Foreskin keratinocyte (primary cell): ENCODE measurements at places on chromosomes 2 and 18.

- no peak for DNase-seq
Measured at GRCh38 chr2:238274152-238274865, 14.1 kb downstream of the PER2 start.

- peak; percentile 95 for DNase-seq
Measured at GRCh38 chr2:20065885-20066602, 14.6 kb upstream of the LAPTM4A start.

DNA sequence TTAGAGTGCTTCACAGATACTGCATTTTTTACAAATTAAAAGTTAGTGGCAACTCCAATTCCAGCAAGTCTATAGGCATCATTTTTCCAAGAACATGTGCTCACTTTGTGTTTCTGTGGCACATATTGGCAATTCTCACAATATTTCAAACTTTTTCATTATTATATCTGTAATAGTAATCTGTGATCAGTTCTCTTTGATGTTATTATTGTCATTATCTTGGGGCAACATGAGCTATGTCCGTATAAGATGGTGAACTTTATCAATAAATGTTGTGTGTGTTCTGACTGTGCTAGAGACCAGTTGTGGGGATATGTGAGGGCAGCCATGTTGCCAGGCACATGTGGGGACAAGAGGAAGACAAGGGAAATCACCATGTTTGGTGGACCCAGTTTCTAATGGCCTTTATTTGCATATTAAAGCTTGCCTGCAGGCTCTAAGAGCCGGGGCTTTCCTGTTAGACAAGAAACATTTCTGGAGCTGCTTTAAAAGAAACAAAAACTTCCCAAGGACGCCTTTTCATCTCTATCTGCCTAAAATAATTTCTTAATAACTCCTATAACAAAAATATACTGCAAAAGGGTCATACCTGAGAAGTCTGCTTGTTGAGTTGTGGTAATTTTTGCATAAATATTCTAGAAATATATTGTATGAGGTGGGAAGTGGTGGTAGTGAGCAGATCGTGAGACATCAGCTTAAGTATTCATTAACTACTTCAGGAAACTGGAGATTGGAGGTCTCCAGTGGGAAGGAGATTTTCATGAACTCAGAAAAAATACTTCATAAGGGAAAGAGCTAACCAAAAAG is 37.2 kb downstream of the KYNU start:
- no peak for DNase-seq

- DNase-seq: peak; percentile 15
Measured at GRCh38 chr18:42045346-42045745, 90.3 kb downstream of the PIK3C3 start.

- no peak for DNase-seq
Measured at GRCh38 chr18:59878644-59879043, 21.2 kb upstream of the PMAIP1 start.

DNA sequence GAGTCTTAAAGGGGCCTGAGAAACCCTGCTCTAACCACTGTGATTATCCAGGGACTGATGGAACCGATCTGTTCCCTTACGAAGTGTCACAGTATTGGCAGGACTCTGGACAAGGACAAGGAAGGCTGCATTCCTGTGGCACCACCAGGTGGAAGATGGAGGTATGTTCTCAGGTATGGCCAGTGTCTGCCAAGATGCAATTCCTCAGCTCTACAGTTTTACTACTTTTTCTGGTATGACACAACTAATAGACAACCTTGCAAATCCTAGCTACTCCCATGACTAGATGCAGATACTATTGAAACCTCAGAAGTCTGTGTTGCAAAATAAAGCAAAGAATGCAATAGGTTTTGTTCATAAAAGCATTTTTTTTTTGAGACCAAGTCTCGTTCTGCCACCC is 14.6 kb downstream of the RAB31 start:
- peak; percentile 42 for DNase-seq

- DNase-seq: no peak
Measured at GRCh38 chr2:237883951-237884446, 24.6 kb downstream of the RAMP1 start.

DNA sequence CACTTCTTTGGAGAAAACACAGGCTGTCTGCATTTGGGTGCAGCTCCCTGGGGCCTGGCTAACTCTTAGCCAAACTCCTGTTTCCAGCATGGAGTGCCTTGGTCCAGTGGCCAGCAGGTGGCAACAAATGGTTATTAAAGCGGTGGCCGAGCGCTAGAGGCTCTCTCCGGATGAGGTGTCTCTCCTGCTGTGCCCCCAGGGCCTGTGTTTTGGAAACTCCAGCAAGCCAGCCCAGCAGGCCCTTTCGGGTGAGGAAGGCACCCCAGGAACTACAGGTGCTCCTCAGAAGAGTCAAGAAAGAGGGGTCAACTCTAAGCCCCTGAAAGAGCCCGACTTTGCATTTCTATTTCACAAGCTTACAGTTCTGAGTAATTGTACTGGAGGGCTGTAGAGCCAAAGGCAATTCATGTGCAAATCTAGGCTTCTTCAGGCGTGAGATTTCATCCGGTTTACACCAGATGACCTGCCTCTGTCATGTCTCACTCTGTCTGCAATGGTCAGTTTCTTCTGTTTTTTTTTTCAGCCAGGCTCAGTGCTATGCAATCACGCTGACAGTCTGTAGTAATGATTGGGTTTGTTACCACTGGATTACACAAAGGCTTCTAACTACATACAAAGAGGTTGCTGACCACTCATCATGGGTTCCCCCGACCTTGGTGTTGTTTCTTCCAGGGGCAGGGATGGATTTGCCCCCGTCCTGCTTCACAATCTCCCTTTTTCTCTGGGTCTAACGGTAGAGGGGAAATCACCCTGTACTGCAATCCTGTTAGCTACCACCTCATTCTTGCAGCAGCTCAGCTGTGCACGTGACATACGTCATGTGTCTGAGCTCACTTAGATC is 7.6 kb upstream of the CHRNA1 start:
- no peak for DNase-seq
